SJSA1 (cell line): ENCODE measurements at places on chromosomes 4 and X. TPM values are rescaled to one million over a fixed set of nuclear protein-coding genes. Genes with fewer than 3 reads are reported as not detected.

- no peak for DNase-seq
Measured at GRCh38 chr4:11182586-11183355, 245.9 kb downstream of the HS3ST1 start.

- no peak for DNase-seq
Measured at GRCh38 chrX:64427281-64427680, 32.0 kb upstream of the MTMR8 start.

GRCh38 chr4:109559625-109559982 lies 442 bp upstream of the MCUB start:
- no peak for DNase-seq

- DNase-seq: no peak
Measured at GRCh38 chrX:805103-805670, 174.6 kb downstream of the SHOX start.

- no peak for DNase-seq
Measured at GRCh38 chr4:77745792-77746191, 73.4 kb downstream of the CNOT6L start.

HCCS gene
- total RNA-seq: 22.6 and 42.7 TPM in 2 replicates

TMEM144 gene
- 0.06 and 1.1 TPM in 2 replicates for total RNA-seq
